ENCODE measurements at places on chromosomes 12 and 14. TPM values are rescaled to one million over a fixed set of nuclear protein-coding genes. Genes with fewer than 3 reads are reported as not detected.

GRCh38 chr12:599756-600155 is 63.5 kb downstream of the NINJ2 start:
- ATAC-seq = peak; percentile 46

ZDHHC22 gene
- total RNA-seq = not detected

KRT3 gene
- total RNA-seq = 1.0 TPM

EML1 gene
- 6.0 TPM for total RNA-seq

GALNT16 gene
- 1.00 TPM for total RNA-seq

POMT2 gene
- 11.2 TPM for total RNA-seq

DNA sequence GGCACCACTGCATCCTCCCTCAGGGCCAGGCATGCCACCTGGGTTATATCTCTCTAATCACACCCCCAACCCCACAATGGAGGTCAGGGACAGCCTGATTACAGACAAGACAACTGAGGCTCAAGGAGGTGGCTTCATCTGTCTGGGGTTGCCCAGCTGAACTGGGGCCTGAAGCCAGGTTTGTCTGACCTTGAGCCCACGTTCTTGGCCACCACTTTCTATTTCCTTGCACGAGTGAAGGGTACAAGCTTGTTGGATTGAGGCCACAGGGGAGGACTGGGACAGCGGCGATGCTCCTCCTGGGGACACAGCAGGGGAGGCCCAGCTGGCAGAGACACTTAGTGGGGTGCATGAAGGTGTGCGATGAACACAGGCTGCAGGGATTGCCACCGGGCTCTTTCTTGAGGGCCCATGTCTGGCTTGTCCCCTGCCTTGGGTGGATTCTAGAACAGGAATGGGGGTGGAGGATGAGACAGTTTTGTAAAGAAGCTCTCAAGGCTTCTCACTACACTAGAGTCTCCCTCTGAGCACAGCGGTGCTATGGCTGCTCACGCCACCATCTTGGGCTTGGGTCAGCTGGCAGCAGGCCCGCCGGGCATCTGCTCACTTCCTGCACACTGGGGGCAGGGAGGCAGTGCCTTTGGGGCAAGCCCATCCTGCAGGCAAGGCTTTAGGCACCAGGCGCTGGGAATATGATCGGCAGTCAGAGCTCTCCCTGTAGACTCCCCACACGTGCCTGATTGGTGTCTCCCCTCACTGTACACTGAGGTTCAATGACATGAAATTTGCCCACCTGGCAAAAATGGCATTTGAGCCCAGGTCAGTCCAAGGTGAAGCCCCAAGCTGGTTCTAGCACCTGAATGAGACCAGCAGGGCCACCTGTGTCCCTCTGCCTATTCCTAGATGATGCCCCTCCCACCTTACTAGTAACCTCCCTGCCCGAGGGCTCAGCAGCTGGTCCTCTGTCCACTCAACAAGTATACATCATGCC is 16.0 kb downstream of the RITA1 start:
- ATAC-seq = no peak

DNA sequence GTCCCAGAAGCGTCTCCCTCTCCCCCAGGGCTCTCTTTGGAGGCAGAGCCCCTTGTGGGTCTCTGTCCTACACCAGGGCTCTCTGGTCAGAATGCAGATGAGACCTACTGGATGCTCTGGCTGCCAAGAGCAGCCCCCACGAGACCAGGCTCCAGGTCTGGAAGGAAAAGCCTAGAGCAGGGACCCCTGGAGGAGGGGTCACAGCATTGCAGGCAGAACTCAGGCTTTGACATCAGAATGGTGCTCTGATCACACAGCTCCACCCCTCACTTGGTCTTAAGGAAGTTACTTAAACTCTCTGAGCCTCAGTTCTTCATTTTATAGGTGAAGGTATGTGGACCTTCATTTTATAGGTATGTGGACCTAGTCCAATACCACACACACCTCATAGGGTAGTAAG is 83.1 kb downstream of the ARL6IP4 start:
- ATAC-seq = no peak

- no peak for ATAC-seq
Measured at GRCh38 chr12:29152223-29152868, 3.3 kb downstream of the FAR2 start.

- ATAC-seq = peak; percentile 47
Measured at GRCh38 chr14:97166497-97166896, 369.3 kb downstream of the VRK1 start.

DNA sequence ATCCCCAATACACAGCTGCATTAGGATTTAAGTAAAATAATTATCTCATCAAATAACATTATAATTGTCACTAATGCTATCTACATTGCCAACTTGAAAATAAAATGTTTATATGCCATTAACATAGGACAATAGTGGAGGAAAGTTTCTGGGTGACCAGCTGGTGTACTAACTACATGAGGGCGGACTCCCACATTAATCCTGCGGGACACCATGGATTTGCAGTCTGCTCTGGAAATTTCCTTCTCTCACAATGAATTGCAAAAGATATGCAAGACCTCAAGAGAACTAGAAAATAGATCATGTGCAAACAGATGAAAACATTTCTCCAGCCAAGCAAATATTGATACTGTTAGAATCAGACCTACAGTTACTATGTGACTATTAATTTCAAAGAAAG is 390.1 kb downstream of the NAV3 start:
- ATAC-seq = no peak

- no peak for ATAC-seq
Measured at GRCh38 chr12:52295663-52296062, 4.3 kb upstream of the KRT81 start.

DNA sequence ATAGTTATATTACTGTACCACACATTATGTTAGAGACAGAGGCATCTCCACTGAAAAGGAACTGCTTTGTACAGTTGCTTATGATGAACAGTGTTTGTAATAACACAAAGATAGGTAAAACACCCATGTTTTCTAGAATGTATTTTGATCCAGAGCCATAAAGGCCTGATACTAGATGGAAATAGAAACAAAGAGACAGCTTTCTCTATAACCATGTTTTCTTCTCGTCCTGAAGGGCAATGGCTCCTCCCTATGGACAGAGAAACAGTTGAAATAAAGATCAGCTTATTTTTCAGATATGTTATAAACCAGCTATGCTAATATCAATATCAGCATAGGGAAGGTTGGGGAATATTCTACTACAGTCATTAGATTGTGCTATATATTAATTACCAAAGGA is 109.2 kb downstream of the ATXN7L3B start:
- ATAC-seq = no peak

ALX1 gene
- not detected for total RNA-seq

DNA sequence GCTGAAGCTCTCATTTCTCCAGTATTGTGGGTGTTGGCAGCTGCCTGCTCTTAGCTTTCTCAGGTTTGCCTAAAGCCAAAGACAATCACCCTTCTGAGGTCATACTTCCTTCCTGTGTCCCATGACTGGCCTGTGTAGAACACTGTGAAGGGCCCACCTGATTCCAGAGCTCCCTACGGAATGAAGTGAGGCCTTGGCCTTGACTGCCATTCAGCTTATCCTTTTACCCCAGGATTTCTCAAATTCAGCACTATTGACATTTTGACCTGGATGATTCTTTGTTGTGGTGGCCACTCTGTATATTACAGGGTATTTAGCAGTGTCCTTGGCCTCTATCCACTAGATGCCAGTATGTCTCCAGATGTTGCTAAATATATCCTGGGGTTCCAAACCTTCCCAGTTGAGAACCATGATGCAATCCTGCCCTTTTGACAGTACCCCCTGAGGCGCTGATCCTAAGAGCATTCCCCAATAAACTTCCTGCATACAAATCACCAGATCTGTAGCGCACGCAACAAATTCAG is 112.3 kb upstream of the KRR1 start:
- ATAC-seq = peak; percentile 90

- ATAC-seq = peak; percentile 75
Measured at GRCh38 chr14:57816568-57817284, 49.2 kb downstream of the SLC35F4 start.

- no peak for ATAC-seq
Measured at GRCh38 chr12:132610866-132611602, 652 bp upstream of the LRCOL1 start.

- no peak for ATAC-seq
Measured at GRCh38 chr12:72472350-72472749, 200.2 kb downstream of the TRHDE start.

GRCh38 chr12:4051596-4051995 is 178.4 kb upstream of the PARP11 start:
- ATAC-seq = no peak

- no peak for ATAC-seq
Measured at GRCh38 chr12:40655451-40655850, 36.8 kb upstream of the CNTN1 start.

- no peak for ATAC-seq
Measured at GRCh38 chr12:45273717-45274271, 57.9 kb downstream of the ANO6 start.

DNA sequence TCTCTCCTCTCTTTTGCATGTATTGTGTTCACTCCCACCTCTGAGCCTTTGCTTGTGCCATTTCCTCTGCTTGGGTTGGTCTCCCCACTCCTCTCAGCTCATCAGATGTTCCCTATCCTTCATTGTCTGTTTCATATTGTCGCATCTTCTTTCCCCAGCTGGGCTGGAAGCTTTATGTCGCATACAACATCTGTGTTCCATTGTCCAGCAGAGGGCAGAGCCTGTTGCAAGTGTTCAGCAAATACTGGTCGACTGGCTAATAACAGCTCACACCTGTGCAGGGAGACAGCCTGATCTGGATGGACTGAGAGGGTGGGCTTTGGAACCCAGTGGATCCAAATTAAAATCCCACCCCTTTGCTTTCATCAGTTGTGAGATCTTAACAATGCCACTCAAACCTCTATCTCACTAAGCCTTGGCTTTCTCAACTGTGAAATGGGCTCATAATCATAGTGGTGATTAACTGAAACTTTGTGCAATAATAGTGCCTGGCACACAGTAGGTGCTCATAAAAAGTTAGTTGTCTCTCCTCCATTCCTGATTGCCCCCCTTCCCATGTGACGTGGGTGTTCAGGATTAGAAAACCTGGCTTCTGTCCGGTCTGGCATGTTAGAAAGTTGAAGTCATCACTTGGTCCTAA is 75.8 kb downstream of the RIN3 start:
- peak; percentile 45 for ATAC-seq

C3AR1 gene
- 0.76 TPM for total RNA-seq

FLVCR2 gene
- 7.0 TPM for total RNA-seq

DNA sequence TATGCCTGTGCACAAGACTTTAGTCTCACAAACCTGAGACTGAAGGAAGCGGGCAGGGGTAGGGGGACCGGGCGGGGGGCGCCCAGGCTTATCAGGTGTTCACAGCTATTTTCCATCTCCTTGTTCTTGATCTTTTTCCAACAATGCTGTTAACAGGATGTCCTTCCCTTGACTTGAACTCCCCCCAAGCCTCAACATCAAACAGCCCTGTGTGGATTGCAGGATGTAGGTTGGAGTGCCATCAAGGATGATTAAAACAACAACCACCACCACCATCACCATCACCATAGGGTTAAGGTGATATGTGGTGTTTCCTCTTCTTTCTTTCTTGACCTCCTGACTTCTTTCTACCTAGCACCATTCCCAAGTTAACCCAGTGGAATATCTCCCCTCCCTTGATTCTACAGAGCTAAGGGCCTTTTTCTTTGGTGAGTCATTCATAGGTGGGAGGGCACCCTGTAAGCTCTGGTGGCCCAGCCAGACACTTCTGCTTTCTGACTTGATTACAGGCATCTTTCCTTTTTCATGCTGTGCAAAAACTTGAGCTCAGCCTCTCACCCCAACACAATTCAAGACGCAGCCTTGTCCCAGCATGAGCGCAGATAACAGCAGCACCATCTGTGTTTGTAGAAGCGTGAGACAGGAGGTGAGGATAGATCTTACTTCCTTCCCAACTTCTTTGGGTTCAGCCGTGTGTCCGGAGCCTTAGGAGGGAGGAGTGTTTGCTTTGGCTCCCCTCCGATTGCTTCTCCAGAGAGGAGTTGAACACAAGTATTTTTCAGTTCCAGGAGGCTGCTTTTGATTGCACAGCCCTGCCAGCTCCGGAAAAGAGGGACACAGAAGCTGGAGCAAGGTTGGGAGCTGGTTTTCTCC is 26.8 kb downstream of the FLVCR2 start:
- no peak for ATAC-seq

DNA sequence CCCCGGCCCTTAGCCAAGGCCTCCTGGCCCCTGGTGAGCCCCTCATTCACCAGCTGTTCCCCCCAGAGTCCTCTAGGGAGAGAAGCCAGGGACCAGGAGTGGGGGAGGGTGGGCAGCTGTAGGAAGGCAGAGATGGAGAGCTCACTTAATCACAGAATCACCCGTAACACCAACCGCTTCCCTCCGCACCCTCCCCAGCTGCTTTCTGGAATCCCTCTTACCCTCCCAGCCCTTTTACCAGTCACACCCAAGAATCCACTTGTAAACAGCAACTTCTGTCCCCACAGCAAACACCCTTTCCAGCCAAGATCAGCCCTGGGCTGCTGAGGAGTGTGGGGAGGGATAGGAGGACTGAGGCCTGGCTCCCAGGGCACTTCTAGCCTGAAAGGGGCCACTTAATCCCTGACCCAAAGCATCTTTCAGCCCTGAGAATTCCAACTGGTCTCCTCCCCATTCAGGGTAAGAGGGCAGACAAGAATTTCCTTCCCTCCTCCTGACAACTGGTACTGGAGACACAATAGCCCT is 18.8 kb downstream of the NCKAP5L start:
- no peak for ATAC-seq

KLHL33 gene
- 0.04 TPM for total RNA-seq

- ATAC-seq = peak; percentile 49
Measured at GRCh38 chr14:21748869-21749303, 75.3 kb upstream of the OR4E1 start.

GRCh38 chr12:26077915-26078702 is 46.7 kb downstream of the BHLHE41 start:
- no peak for ATAC-seq

Data from esophagus mucosa (tissue), 1 donor.